ENCODE measurements at places on chromosomes 16 and 17.
A peak's percentile ranks its signal among the peaks of the same experiment; 100 is the strongest.

GRCh38 chr17:64296246-64296645 is 33.2 kb upstream of the TEX2 start:
- no peak for DNase-seq

DNA sequence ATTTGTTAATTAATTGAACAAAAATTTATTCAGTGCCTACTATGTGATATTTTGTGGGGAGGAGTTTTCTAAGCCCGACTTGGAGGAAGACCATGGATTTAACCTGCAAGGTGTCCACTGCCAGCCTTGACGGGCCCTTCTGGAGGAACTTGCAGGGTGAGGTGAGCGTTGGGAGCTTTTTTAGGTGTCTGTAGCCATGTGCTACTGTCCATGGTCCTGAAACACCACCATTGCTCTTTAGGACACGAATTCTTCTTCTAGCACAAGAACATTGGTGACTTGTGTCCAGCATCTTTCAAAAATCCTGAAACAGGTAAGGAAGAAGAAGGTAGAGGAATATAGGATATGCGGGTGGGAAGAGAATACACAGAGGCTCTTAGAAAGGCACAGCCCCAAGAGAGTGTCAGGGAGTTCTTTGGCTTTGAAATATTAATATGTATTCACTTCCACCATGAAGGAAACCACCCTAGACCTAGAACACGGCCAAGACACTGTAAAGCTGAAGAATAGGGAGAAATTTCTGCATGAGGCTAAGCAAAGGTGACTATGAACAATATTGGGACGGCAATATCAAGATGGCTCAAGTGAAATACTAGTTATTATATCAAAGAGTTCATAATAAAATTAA is 27.9 kb upstream of the OR4D1 start:
- no peak for DNase-seq

GRCh38 chr17:72343911-72344310 is 223.1 kb downstream of the SOX9 start:
- DNase-seq = no peak

DNA sequence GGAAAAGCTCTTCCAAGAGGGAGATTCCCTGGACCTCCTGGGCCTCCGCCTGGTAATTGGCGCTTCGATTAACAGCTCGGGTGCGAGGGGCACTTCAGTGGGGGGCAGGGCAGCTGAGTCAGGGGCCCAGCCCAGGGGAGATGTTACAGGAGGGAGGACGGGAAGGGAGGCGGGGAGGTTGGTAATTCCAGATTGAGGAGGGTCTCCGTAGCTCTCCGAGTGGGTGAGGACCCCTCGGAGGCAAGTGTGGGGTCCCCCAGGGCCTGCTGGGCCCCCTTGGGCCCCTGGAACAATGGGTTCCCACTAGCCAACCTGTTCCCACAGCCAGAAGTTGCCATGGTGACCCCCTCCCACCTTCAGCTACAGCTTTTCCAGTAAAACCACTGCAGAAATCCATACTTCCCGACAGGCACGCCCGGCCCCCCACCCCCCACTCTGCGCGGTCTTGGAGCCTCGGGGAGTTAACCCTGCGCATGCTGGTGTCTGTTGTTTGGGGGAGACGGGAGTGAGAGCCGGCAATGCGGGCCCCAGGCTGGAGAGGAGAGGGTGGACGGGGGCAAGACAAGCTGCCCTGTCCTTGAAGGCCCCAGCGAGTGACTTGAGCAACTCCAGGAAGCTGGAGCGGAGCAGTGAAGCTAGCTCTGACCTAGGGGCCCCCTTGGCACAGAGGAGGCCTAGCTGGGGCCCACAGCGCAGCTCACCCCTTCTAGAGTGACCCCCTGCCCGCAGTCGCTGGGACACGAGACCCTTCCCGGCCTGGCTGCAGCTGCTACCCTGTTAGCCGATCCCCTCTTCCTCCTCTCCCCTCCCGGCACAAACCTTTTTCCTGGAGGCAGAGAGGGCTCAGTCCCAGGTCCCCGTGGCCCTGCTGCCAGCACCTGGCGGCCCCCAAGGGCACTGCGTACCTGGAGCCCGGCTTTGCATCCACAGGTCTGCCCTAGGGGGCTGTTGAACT is 37.8 kb downstream of the TMEM235 start:
- DNase-seq = no peak

- DNase-seq = no peak
Measured at GRCh38 chr16:28846933-28847273, 755 bp upstream of the TUFM start.

GRCh38 chr16:68713361-68713760 is 23.7 kb upstream of the CDH1 start:
- no peak for DNase-seq

DNA sequence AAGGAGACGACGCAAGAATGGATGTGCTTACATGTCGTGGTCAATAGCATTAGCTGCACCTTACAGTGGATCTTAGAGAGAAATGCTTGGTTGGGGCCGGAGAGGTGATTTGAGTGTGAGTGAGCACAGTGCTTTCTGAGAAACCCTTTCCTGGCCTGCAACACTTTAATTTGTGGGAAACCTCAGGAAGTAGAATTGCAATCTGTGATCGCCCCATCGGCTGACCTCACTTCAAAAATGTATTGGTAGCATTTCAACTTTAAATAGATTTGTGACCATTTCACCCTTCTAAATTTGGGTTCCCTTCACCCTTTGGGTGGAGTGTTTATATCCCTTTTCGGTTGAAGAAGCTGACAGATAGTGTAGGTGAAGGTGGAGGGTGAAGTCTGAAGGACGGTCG is 13.2 kb downstream of the PRKCB start:
- DNase-seq = no peak

DNA sequence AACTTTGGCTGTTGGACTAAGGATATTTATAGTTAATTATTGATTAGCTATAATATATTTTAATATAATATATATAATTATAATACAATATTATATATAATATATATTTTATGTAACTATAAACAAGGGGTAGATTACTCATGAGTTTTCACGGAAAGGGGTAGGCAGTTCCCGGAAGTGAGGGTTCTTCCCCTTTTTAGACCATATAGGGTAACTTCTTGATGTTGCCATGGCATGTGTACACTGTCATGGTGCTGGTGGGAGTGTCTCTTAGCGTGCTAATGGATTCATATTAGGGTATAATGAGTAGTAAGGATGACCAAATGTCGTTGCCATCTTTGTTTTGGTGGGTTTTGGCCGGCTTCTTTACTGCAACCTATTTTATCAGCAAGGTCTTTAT is 315.6 kb downstream of the WWOX start:
- DNase-seq = no peak

- no peak for DNase-seq
Measured at GRCh38 chr17:34386343-34386696, 23.3 kb upstream of the CCL1 start.

- no peak for DNase-seq
Measured at GRCh38 chr17:54307351-54307750, 484.6 kb downstream of the KIF2B start.

- no peak for DNase-seq
Measured at GRCh38 chr17:38465391-38466345, 37.4 kb downstream of the ARHGAP23 start.

DNA sequence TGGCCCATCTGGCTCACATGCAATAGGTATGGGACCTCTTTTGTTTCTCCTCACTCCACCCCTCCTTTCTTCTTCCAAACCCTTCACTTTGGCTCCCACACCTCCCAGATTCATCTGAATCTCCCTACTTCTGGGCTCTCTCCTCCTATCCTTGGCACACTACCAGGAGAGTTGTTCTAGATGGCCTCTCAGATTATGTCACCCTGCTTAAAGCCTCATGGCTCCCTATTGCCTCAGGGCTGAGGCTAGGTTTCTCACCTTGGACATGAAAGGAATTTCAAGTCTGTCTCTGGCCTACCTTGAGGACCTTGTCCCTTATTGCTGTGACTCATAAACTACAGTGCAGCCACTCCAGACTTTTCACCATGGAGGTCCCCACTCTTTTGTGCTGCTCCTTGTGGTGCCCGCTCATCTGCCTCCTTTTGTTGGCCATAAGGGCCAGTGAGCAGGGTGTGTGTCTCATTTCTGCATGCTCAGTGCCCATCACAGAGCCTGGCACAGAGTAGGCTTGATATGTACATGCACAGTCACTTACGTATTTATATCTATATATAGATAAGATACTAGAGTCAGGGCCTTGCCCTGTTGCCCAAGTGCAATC is 1.0 kb upstream of the MFAP4 start:
- DNase-seq = no peak

- no peak for DNase-seq
Measured at GRCh38 chr17:57375040-57375769, 118.9 kb downstream of the MSI2 start.

DNA sequence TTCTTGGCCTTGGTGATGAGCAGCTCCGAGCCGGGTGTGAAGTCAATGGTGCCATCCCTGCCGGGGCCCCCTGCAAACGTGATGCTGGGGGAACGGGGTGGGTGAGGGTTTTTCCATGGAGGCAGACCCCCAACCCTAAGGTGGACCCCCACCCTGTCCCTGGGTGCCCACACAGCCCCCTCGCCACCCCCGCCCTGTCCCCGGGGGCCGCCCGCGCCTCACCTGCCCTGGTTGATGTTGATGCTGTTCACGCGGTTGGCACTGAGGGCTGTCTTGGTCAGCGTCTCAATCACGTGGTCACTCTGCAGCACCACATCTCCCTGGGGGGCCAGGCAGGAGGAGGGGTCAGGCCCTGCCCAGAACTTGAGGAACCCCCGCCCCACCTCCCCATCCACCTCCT is 11.2 kb upstream of the CRK start:
- no peak for DNase-seq

DNA sequence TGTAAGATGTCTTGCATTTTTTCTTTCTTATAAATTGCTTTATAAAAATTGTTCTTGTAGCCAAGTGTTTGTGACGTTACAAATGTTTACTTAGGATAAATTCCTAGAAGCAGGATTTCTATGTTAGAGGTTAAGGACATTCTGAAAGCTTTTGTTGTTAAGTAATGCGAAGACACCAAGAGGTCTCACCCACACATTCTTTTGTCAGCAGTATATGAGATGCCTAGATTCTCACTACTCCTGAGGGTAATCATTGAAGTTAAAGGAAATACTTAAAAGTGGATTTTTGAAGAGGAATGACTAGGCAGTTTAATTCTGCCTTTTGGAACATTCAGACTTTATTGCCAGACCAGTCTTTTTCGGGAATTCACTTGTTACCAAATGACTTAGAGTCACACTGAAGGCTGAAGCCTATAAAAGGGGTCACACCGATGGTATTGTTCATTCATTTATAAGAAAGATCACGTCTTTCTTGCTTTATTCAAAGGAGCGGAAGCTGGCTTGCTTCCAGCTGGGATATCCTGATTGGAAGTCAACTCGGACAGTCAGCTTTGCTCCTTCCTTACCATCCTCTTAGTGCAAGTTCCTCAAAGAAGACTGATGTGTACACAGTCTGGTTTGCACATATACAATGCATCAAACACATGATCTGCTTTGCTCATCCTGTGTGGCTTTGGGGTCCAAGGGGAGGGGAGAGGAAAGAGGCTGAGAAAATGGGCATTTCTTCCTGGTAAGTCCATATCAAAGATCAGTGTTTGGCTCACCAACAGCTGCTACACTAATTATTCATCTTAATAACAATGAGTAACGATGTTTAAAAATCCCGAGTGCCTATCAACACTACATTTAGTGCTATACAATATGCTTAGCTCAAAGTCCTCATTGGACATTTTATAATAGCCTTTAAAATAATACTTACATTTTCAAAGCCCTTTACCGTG is 160.0 kb downstream of the MAP2K6 start:
- DNase-seq = no peak

- DNase-seq = no peak
Measured at GRCh38 chr17:78999947-79000395, 9.6 kb downstream of the CANT1 start.

GRCh38 chr17:42519546-42520491 is 16.2 kb upstream of the NAGLU start:
- peak; percentile 21 for DNase-seq

DNA sequence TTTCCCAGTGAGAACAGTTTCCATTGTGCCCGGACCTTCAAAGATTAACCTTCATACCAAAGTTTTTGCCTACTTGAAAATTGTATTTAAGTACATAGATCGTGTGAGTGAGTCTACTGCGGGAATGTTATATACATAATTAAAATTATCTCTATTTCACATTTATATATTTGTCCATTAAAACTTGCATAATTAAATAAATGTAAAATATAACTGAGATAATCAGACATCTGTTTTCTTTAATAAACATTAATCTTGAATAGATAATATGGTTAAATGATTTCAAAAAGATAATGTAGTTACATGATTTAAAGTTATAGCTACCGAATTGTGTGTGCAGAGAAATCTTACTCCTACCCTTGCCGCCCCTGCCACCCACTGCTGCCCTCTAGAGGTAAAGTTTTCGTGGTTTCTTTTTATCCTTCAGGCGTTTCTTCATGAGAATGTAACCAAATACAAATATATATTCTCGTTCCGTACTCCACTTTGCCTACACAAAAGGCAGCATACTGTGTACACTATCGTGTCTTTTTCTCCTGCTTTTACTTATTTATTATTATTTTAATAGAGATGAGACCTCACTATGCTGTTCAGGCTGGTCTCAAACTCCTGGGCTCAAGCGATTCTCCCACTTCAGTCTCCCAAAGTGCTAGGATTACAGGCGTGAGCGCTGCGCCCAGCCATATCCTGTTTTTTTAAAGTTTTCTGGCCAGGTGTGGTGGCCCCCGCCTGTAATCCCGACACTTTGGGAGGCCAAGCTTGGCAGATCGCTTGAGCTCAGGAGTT is 35.6 kb downstream of the RPA1 start:
- DNase-seq = no peak

- DNase-seq = no peak
Measured at GRCh38 chr16:1526608-1527555, 6.6 kb upstream of the TMEM204 start.

DNA sequence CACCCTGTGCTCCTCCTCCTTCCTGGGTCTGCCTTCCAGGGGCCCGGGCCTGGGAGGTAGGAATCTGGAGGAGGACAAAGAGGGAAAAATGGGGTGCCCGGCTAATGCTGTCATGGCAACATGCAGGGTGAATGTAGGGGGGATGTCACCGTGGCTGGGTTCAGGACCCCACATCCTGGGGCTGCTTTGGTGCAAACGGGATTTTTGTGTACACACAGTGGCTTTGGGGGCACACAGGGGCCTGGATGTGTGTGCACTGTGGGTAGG is 37.0 kb upstream of the CDC42EP4 start:
- DNase-seq = no peak

Measured in GF-D8 (cell line).